ENCODE measurements at places on chromosomes 2 and 18. TPM values are rescaled to one million over a fixed set of nuclear protein-coding genes. Genes with fewer than 3 reads are reported as not detected.

CDH7 gene
- not detected for total RNA-seq

SPP2 gene
- not detected for total RNA-seq

ACSL3 gene
- total RNA-seq: 142 TPM

DNA sequence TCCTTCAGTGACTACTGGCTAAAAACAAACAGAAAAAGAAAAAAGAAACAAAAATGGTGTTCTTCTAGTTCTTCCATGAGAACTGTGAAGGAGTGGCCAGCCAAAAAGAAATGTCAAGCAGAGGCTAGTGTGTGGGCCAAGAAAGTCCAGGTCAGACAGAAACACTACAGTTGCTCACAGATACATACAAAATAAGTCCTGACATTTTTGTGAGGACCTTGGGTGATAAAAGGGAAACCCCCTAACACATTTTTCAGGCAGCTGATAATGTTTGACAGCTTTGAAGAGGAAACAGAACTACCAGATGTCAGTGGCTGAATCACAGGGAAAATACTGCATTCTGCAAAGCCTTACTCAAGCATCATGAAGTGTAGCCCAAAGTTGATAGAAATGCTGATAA lies 28.1 kb downstream of the ARHGAP25 start:
- DNase-seq: no peak

GRCh38 chr2:60834270-60834717 lies 47.1 kb upstream of the REL start:
- no peak for DNase-seq
